ENCODE measurements at places on chromosomes 11 and 22.

- no peak for DNase-seq
Measured at GRCh38 chr22:20324139-20324516, 4.3 kb upstream of the DGCR6L start.

GRCh38 chr11:11010624-11011127 is 152.8 kb upstream of the ZBED5 start:
- no peak for DNase-seq

- DNase-seq = no peak
Measured at GRCh38 chr11:132238331-132238866, 868.0 kb downstream of the NTM start.

DNA sequence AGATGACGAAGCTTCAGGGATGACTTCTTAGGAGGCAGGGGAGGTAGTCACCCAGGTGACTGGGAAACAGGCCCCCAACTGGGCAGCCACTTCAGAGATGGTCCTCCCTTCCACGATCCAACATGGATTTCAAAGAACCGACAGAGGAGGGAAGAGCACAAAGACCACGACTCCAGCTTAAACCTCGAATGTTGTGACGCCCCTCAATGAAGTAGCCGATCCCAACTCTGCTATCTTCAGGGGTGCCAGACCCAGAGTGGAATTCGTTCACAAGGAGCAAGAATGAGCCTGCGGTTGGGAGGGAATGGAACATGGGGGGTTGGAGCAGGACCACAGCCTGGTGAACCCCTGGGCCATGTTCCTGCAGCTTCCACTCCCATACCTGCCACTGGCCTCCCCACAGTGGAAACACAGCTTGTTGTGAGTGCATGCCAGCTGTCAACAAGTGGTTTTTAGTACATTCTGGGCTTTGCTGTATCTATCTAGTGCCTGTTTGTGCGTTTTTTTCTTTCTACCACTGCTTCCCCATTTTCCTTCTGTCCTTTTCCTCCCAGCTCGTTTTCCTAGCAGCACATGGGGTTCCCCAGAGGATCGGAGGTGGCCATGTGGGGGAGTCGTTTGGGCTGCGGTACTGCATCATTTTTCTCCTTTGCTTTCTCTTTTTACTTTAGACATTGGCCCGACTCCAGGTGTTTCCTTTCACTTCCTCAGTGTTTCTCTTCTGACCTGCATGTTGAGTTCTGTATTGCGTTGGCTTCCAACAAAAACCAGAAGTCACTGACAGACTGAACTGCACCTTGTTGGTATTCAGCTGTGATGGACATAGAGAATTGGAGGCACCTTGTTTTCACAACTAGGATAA is 65.8 kb downstream of the MORC2 start:
- DNase-seq = no peak

GRCh38 chr11:35047179-35047578 is 91.8 kb upstream of the CD44 start:
- no peak for DNase-seq

- DNase-seq = peak; percentile 29
Measured at GRCh38 chr11:22703040-22703439, 36.6 kb downstream of the GAS2 start.

- DNase-seq = no peak
Measured at GRCh38 chr22:29342577-29343312, 27.2 kb upstream of the RASL10A start.

Measured in NCI-H446 (cell line).